ENCODE measurements at places on chromosomes 2 and 18. TPM values are rescaled to one million over a fixed set of nuclear protein-coding genes. Genes with fewer than 3 reads are reported as not detected.

TUBB6 gene
- 132 TPM for total RNA-seq

PROM2 gene
- 0.32 TPM for total RNA-seq

NLRC4 gene
- 1.4 TPM for total RNA-seq

EFEMP1 gene
- 75.9 TPM for total RNA-seq

NDUFB3 gene
- 555 TPM for total RNA-seq

CNGA3 gene
- not detected for total RNA-seq

EVX2 gene
- total RNA-seq: not detected

GPATCH11 gene
- 5.9 TPM for total RNA-seq

CCDC148 gene
- total RNA-seq: 0.78 TPM

CCDC85A gene
- total RNA-seq: 5.3 TPM

TGFA gene
- 1.0 TPM for total RNA-seq

Measured in Right ventricle myocardium inferior (tissue), 1 donor.